Liver (tissue), 10 donors: ENCODE measurements at places on chromosomes 1 and 21.

GRCh38 chr1:21082073-21082472 lies 94.6 kb downstream of the EIF4G3 start:
- H3K4me3 ChIP-seq = no peak overlapping the region
- no peaks in the 10 kb centered on the region for H3K4me1 ChIP-seq
- no peak overlapping the region for H3K27ac ChIP-seq
- no peaks in the 10 kb centered on the region for H3K27me3 ChIP-seq
- DNase-seq = no peak
- peaks cover 2% of the 10 kb centered on the region for H3K36me3 ChIP-seq

GRCh38 chr1:214707306-214708087 lies 104.5 kb downstream of the CENPF start:
- no peaks in the 10 kb centered on the region for H3K4me1 ChIP-seq
- no peak for DNase-seq
- no peak overlapping the region for H3K27ac ChIP-seq
- H3K4me3 ChIP-seq = no peak overlapping the region

DNA sequence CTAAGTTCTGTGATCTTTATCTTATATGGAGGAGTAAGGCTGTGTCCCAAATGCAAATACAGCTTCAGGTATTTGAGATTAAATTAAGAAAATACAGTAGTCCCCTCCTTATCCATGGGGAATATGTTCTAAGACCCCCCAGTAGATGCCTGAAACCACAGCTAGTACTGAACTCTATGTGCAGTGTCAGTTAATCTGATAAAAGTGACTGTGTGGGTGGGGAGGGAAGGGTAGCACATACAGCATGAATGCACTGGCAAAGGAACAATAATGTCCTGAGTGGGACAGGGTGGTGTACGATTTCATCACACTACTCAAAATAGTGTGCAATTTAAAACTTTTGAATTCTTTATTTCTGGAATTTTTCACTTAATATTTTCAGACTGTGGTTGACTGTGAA lies 83.1 kb downstream of the HS2ST1 start:
- H3K27me3 ChIP-seq = no peaks in the 10 kb centered on the region
- no peaks in the 10 kb centered on the region for H3K36me3 ChIP-seq
- H3K4me3 ChIP-seq = no peak overlapping the region
- peaks cover 3% of the 10 kb centered on the region for H3K4me1 ChIP-seq
- no peak for DNase-seq

DNA sequence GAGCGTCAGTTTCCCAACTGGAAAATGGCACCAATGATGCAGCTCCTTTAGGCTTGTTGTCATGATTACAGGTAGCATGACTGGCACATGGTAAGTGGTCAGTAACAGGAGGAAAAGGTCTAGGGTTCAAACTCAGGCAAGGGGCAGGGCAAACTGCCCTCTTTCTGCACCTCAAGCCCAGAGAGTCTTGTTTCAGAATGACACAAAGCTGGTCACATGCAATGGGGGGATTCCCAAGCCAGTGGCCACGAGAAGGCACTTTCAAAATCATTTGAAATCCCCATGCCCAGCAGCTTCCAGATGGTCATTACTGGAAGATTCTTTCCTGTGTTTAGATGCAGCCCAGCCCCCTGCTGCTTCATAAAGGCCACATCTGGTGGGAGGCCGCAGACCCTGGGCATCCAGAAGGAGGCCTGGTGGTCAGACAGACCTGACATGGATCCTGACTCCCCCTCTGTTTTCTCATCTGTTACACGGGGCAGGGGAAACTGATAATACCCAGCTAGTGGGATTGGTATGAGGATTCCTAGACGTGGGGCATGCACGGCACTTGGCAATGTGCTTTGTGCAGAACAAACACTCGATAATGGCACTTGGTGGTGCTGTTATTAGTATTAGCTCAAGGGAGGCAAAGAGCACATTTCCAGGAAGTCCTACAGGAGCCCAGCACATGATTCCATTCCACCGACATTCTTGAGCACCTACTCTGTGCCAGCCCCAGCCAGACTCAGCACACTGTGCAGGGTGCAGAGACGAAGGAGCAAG lies 6.9 kb upstream of the PLA2G2D start:
- no peaks in the 10 kb centered on the region for H3K27me3 ChIP-seq
- no peak overlapping the region for H3K4me3 ChIP-seq
- H3K4me1 ChIP-seq = no peaks in the 10 kb centered on the region
- H3K36me3 ChIP-seq = no peaks in the 10 kb centered on the region
- no peak for DNase-seq
- no peak overlapping the region for H3K27ac ChIP-seq

- DNase-seq = no peak
- H3K4me1 ChIP-seq = no peaks in the 10 kb centered on the region
- no peaks in the 10 kb centered on the region for H3K27me3 ChIP-seq
These were observed 113.9 kb downstream of the RGS21 start for GRCh38 chr1:192430644-192431043.

DNA sequence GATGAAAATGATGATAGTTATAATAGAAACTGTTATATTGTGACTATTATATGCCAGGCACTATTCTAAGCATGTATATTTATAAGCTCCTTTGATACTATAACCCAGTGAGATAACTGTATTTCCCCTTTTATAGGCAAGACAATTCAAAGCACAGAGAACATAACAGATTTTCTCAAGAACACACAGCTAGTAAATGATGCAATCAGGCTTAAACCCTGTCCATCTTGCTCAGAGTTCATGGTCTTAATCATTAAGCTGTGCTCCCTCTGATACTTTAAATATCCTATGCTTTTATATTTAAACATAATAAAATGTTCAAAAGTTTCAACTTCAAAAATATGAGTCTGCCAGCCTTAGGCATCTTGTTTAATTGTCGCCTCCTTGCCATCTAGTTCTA lies 88.6 kb downstream of the PHTF1 start:
- no peaks in the 10 kb centered on the region for H3K4me1 ChIP-seq
- no peak overlapping the region for H3K27ac ChIP-seq
- no peak overlapping the region for H3K4me3 ChIP-seq
- H3K27me3 ChIP-seq = no peaks in the 10 kb centered on the region
- H3K36me3 ChIP-seq = peaks cover 23% of the 10 kb centered on the region

GRCh38 chr1:30665216-30666010 lies 58.0 kb downstream of the MATN1 start:
- H3K4me3 ChIP-seq = no peak overlapping the region
- no peak overlapping the region for H3K27ac ChIP-seq
- H3K4me1 ChIP-seq = peaks cover 30% of the 10 kb centered on the region

DNA sequence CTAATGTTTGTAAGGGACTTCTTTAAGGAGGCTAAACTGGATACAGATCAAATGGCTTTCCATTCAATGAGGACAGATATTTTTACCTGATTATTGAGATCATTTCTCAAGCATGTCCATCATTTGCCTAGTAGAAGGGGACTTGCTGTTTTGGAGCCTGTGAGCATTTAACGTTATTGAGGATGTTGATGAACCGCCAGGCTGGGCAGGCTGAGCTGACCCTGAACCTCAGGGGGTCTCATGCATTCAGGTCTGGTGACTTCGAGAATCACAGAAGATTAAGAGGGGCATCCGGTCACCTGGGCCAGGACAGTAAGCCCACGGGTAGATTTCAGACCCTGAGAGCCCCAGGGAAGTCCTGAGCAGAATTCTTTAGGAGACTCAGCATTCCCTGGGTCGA lies 63.1 kb downstream of the BACE2 start:
- DNase-seq = no peak
- H3K27ac ChIP-seq = no peak overlapping the region
- H3K36me3 ChIP-seq = no peaks in the 10 kb centered on the region
- H3K4me1 ChIP-seq = no peaks in the 10 kb centered on the region
- no peak overlapping the region for H3K4me3 ChIP-seq
- no peaks in the 10 kb centered on the region for H3K27me3 ChIP-seq

GRCh38 chr1:63907051-63907450 lies 133.2 kb downstream of the ROR1 start:
- H3K4me1 ChIP-seq = no peaks in the 10 kb centered on the region
- H3K27ac ChIP-seq = no peak overlapping the region
- no peak overlapping the region for H3K4me3 ChIP-seq
- H3K36me3 ChIP-seq = no peaks in the 10 kb centered on the region

DNA sequence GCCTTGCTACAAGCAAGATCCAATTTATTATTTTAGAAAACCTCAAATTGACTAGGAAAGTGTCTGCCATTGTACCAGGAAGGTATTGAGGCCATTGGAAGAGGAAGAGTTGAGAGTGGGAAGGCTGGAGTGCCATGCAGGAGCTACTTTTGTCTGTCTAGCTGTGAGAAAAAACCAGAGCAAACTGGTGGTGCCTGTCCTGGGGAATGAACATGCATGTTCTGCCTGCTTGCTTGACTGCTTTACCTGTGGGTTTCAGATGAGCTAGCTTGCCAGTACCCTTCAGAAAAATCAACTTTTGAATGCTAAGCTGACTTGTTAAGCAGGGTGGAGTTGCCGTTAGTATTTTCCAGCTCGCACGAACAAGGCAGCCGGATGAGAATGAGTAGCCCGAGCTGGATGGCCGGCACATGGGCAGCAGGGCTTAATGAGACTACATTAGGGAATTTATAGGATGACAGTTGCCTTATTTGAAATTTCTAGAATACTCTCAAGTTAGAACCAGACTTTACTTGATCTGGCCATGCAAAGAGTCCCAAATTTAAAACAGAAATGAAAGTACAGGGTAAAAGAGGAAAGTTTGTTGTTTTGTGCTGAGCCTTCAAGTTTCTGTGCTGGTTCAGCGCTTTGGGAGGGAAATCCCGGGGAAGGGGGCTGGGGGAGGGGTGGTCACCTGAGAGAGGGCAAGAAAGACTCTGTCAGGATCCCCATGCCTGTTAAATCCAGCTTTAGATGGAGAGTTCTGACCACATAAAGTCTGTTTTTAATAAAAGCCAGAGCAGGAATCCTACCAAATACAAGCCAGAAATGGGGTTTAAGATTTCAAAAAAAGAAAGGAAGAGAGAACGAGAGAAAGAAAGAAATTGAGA lies 29.6 kb upstream of the C1orf105 start:
- H3K4me1 ChIP-seq = peaks cover 5% of the 10 kb centered on the region
- H3K4me3 ChIP-seq = no peak overlapping the region
- H3K36me3 ChIP-seq = no peaks in the 10 kb centered on the region
- peak overlapping the region; percentile 31 for H3K27ac ChIP-seq

DNA sequence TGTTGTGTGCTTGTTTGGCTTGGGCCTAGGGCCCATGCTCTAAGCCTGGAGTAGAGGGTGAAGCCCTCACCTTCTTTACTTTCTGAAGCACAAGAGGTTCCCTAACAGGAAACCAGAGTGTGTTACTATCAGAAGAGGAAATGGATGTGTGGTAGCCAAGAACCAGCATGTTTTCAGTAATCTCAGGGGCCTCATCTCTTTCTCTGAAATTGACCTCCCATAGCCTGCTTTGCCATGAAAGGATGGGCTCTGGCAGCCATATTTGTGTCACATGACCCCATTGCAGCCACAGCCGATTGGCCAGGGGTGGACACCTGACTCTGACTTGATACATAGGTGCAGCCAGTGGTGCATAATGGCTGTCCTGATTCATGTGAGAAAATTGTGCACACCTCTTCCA lies 18.6 kb downstream of the A3GALT2 start:
- H3K27me3 ChIP-seq = no peaks in the 10 kb centered on the region
- H3K36me3 ChIP-seq = no peaks in the 10 kb centered on the region
- peaks cover 13% of the 10 kb centered on the region for H3K4me1 ChIP-seq
- H3K4me3 ChIP-seq = no peak overlapping the region
- no peak for DNase-seq

- no peaks in the 10 kb centered on the region for H3K27me3 ChIP-seq
- H3K4me3 ChIP-seq = no peak overlapping the region
- no peak overlapping the region for H3K27ac ChIP-seq
- no peak for DNase-seq
- no peaks in the 10 kb centered on the region for H3K36me3 ChIP-seq
- H3K4me1 ChIP-seq = peaks cover 3% of the 10 kb centered on the region
These were observed 41.9 kb downstream of the UCK2 start for GRCh38 chr1:165869343-165869742.

GRCh38 chr1:212638492-212639151 lies 30.1 kb downstream of the ATF3 start:
- no peak overlapping the region for H3K4me3 ChIP-seq
- peak overlapping the region; percentile 59 for H3K27ac ChIP-seq
- no peaks in the 10 kb centered on the region for H3K27me3 ChIP-seq
- no peak for DNase-seq

DNA sequence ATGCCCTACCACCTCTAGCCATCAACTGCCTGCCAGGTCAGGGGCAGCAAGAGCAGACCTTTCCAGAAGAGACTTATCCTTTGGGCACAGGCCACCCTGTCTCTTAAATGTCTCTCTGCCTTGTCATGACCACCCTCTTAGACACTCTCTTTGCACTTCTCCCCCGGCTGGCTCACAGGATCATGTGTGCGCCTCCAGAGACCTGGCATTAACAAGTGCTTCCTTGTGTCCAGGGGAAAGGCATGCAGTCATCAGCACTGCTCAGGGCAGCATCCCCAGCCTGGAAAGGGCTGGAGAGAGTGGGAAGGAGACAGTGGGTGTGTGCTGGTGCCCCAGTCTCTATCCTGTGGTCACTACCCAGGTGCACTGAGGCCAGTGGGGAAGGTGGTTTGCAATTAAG lies 85.2 kb upstream of the TLR5 start:
- DNase-seq = no peak
- H3K27ac ChIP-seq = no peak overlapping the region
- H3K4me1 ChIP-seq = no peaks in the 10 kb centered on the region
- H3K27me3 ChIP-seq = no peaks in the 10 kb centered on the region
- no peak overlapping the region for H3K4me3 ChIP-seq

DNA sequence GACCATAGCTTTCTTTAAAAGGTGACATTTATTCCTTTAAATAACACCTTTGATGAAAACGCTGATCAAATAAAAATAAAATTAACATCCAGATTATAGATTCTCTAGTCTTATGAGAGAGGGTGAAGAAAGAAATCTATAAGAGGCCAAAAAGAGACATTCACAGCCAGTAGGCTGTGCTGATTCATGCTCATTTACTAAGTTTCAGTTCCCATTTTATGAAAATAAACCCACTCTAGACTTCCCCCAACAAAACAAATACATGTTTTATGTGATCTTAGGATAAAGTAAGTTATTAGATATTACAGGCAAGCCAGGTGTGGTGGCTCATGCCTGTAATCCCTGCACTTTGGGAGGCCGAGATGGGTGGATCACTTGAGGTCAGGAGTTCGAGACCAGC lies 21.1 kb downstream of the ESRRG start:
- no peaks in the 10 kb centered on the region for H3K27me3 ChIP-seq
- no peaks in the 10 kb centered on the region for H3K4me1 ChIP-seq
- no peak for DNase-seq
- H3K36me3 ChIP-seq = no peaks in the 10 kb centered on the region
- H3K27ac ChIP-seq = no peak overlapping the region
